ENCODE measurements at places on chromosomes 3 and 15.

- DNase-seq: no peak
Observed at GRCh38 chr3:124781476-124782376, 51.5 kb downstream of the UMPS start.

GRCh38 chr3:196942915-196943277, 568 bp upstream of the NCBP2 start:
- peak; percentile 61 for DNase-seq

- DNase-seq: no peak
Observed at GRCh38 chr3:101268141-101268540, 52.2 kb downstream of the IMPG2 start.

- DNase-seq: no peak
Observed at GRCh38 chr3:45208586-45208985, 17.5 kb downstream of the TMEM158 start.

- DNase-seq: no peak
Observed at GRCh38 chr3:182129740-182130139, 418.0 kb downstream of the SOX2 start.

DNA sequence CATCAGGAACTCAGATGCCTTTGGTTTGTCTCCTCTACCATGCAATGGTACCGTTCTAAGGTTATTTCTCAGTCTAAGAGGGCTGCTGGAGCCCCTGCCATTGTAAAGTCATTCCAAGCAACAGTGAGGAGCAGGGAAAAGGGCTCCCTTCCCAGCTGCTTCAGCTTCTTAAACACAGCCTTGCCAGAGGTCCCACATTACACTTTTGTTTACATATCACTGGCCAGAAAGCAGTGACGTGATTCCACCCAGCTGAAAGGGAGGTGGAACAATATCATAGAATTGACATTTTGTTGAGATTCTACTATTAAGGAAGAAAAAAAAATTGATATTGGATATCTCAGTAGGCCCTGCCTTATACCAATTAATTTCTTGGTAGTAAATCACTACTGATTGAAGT, 194.6 kb downstream of the SUCLG2 start:
- no peak for DNase-seq

GRCh38 chr3:54235998-54236397, 113.6 kb downstream of the CACNA2D3 start:
- no peak for DNase-seq

- DNase-seq: no peak
Observed at GRCh38 chr3:5569152-5569551, 381.6 kb downstream of the EDEM1 start.

- no peak for DNase-seq
Observed at GRCh38 chr15:73355612-73356265, 13.0 kb downstream of the HCN4 start.

GRCh38 chr3:57068437-57069089, 8.1 kb downstream of the SPATA12 start:
- DNase-seq: peak; percentile 3
